NCI-H146 (cell line): ENCODE measurements at places on chromosomes 12 and 14.

DNA sequence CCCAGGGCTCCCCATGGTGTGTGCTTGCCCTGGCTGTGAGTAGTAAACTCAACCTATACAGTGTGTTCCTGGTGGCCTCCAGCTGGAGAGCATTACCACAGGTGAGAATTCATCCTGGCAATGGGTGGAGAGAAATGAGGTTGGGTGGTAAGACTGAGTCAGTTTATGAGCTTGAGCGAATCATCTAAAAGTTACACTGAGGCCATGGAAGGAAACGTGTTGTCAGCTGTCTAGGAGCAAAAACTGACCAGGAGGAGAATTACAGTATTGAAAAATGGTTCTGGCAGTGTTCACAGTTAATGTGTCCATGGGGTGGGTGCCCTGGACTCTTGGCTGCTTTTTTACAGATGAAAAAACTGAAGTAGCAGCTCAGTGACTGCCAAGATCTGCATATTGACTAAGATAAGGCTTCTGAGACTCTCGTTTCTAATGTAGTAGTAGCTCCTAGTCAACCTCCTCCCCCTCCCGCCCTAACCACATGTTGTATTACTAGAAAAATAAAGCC lies 202.0 kb upstream of the AMIGO2 start:
- no peak for DNase-seq

GRCh38 chr12:109418848-109419480 lies 58.1 kb downstream of the KCTD10 start:
- DNase-seq: no peak

- DNase-seq: no peak
Observed at GRCh38 chr12:53096759-53097158, 708 bp upstream of the IGFBP6 start.

GRCh38 chr12:111870706-111871105 lies 28.7 kb downstream of the MAPKAPK5 start:
- DNase-seq: no peak

DNA sequence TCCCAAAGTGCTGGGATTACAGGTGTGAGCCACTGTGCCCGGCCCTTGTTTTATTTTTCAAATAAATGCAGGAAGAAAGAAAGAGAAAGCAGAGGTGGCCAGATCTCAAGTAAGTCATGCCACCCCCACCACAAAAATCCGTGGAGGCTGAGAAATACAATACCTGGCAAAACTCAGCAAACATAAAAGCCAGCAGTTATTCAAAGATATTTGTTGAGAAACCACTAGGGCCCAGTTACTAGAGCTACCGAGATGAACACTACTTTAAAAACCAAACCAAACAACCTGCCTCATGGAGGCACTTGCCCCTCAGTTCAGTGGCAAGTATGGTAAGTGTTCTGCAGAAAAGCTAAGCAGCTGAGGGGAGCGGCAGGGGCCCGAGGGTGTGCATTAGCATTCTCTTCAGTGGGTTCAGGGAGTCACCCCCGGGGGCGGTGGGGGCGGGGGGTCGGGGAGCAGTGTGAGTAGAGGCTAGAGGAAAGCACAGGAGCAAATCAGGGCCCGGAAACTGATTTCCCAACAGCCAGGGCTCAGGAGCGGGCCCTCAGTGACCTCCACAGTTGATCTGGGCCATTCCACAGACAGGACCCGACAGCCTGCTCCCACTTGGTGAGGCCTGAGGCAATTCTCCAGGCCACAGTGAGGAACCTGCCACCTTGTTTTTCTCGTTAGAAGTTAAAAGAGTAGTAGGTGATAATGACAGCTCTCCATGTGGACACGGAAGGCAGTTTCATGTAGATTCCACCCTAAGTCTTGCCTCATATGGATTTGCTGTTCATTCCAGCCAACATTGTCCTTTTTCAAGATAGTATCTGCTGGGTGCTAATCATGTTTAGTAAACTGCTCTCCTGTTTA lies 8.6 kb downstream of the EVL start:
- DNase-seq: no peak

GRCh38 chr12:72677846-72678245 lies 405.7 kb downstream of the TRHDE start:
- no peak for DNase-seq

DNA sequence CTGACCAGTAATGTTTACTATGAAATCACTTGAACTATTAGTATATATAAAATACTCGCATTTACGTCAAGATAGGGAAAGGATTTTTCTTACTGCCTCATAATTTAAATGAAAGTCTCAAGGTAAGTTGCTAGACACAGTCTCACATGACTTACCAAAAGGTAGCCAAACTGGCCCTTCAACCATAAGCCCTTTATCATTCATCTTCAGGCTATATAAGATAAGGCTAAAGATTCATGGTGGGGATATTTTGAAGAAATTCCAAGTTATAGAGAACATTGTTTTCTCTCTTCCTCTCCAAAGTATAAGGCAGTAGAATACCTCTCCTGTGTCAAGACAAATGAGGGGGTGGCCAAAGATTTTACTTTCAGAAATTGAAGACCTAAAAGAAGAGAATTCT lies 23.4 kb downstream of the KIF21A start:
- no peak for DNase-seq

DNA sequence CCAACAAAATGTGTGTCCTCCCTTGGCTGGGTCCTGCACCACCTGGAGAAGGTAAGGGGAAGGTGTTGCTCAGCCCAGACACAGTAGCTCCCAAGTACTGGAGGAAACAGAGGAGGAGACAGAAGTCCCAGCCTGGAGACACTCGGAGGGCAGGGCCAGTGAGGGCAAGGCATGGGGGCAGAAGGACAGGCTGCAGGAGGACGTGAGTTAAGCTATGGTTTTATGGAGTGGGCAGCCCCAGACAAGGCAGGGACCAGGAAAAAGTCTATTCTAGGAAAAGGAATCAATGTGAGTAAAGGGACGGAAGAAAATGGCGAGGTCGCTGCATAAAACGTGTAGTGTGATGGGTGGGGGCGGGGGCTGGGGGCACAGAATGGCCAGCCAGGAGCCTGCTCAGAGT lies 210.1 kb upstream of the DIO3 start:
- DNase-seq: no peak

DNA sequence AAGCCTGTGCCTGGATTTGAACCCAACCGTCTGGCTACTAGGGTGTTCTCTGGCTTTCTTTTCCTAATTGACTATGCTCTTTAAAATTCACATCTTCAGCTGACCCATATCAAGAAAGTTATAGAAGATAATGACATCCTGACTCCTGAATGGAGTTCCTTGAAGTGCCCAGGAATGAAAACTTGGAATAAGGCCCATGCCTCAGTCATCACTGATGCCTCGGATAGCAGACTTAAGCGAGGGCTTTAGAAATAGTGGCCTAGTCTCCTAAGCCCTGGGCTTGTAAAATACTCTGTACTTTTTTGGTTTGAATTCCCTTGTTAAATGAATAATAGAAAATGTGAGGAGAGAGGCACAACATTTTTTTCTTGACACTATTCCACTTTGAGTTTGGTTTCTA lies 39.0 kb downstream of the CHST11 start:
- DNase-seq: no peak
